ENCODE measurements at places on chromosomes 1 and 21.

DNA sequence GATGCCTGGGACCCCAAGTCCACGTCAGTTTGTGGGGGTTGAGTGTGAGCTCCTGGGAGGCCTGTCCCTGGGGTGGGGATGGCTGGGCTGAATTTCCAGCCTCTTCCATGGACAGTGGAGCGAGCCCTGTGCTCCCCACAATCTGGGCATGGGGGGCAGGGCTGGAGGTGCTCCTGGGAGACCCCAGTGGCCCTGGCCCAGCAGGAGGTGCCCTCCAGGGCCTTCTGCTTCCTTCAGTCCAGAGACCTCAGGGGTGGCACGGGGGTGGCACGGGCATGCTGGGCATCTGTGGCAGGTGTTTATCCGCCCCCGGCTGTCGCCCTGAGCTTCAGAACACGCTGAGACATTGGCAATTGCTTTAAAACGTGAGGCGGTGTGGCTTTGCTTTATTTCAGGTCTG lies 40.9 kb downstream of the MORN1 start:
- DNase-seq, result no peak

DNA sequence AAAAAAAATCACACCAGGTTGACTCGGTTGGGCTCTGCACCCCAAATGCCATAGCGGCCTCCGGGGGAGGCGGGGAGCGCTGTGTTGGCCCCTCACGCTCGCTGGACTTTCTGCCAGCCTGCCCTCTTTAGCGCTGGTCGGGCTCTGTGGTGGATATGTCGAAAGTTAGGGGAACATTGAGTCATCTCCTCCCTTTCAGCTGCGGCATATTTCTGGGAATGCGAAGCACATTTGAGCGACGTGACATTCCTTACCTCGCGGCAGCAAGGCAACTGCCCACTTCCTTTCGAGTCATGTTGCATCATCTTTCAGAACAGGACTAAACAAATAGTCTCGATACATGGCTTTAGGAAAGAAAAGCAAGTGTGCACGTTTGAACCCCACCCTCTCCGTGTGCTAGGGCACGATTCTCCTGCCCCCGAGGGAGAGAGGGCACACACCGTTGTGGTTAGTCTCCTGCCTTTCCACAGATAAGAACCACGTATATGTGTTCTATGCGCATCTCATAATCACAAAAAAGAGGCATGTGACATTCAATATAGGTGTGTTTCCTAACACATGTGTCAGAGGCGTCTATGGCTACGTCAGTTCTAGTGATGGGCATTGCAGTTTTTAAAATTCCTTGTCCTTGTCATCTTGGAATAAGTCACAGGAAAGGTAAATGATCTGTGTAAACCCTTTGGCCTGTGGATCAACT lies 105.9 kb upstream of the SLC45A1 start:
- DNase-seq, result peak; percentile 100

GRCh38 chr1:33819290-33819912 lies 44.5 kb upstream of the HMGB4 start:
- no peak for DNase-seq

- peak; percentile 55 for DNase-seq
Observed at GRCh38 chr1:16009030-16009460, 5.0 kb downstream of the SRARP start.

GRCh38 chr1:64421377-64421776 lies 48.6 kb upstream of the CACHD1 start:
- peak; percentile 37 for DNase-seq

GRCh38 chr1:221053889-221054288 lies 174.6 kb downstream of the HLX start:
- no peak for DNase-seq
